ENCODE measurements at places on chromosomes 1 and 21.

DNA sequence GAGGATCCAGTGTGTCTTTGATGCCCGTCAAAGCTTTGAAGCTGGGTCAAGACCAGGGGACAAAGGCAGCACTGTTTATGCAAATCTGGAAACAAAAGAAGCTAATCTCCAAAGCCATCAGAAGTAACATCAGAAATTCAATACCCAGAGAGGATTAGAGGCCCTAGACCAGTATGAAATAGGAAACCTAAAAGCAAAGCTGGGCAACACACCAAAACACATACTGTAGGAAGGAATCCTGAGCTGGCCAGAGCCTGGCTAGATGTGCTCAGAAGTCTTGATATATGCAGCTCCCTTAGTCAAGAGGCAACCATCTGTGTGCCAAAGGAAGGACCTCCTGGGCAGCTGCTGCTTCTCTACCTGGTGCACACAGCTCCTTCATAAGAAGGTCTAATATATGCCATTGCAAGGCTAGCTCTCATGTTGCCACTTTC lies 12.3 kb downstream of the COLGALT2 start:
- DNase-seq: no peak

DNA sequence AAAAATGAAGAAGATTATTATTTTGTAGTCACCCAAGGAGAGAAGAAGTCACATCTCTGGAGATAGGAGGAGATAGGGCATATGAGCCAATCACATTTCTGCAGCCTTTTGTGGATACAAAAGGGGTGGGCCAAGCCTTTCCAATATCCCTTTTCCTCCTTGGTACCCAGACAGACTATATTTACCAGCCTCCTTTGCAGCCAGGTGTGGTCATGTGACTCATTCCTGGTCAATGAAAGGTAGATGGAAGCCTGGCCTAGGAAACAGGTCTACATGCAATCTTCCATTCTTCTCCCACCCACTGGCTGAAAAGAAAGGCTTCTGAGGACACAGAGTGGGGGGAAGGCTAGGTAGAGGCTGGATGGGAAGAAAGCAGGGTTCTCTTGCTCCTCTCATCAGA lies 58.1 kb upstream of the ERG start:
- DNase-seq: no peak

- no peak for DNase-seq
Measured at GRCh38 chr1:243411472-243411871, 155.6 kb downstream of the SDCCAG8 start.

DNA sequence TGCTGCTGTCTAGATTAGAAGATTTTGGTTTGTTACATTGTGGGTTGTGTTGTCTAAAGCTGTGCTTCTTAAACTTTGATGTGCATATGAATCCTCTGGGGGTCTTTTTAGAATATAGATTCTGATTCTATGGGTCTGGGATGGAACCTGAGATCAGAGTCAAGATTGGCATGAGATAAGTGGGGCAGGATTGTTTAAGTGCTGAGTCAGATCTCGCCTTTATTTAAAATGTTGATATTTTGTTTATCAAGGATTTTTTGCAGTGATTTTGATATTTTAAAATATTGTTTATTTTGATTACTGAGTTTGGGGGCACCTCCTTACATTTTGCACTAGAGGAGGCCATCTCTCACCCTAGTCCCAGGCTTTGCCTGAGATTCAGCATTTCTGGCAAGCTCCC lies 114.8 kb downstream of the LAMC2 start:
- no peak for DNase-seq

- no peak for DNase-seq
Measured at GRCh38 chr21:32330784-32331311, 32.2 kb downstream of the MRAP start.

- no peak for DNase-seq
Measured at GRCh38 chr1:182338806-182339370, 52.7 kb downstream of the GLUL start.

GRCh38 chr1:108120163-108120562 lies 80.0 kb downstream of the SLC25A24 start:
- DNase-seq: no peak

GRCh38 chr21:41251961-41252642 lies 64.5 kb upstream of the FAM3B start:
- no peak for DNase-seq

DNA sequence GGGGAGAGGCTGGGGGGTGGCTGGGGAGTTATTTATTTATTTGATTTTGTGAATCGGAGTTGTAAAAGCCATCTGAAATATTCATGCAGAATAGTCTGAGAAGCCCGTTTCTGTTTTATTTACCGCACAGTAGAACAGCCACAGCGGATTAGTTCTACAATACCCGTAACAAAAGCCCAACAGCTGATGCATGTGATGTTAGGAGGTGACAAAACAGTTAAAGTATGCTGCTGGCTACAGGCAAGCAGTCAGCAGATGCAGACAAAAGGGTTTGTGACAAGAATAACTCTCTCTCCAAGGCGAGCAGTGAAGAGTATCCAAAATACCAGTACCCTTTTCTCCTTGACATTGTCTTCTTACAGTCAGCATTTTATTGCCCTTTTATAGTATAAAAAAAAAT lies 42.0 kb downstream of the PROX1 start:
- no peak for DNase-seq

GRCh38 chr1:97783751-97784150 lies 137.1 kb downstream of the DPYD start:
- DNase-seq: no peak

DNA sequence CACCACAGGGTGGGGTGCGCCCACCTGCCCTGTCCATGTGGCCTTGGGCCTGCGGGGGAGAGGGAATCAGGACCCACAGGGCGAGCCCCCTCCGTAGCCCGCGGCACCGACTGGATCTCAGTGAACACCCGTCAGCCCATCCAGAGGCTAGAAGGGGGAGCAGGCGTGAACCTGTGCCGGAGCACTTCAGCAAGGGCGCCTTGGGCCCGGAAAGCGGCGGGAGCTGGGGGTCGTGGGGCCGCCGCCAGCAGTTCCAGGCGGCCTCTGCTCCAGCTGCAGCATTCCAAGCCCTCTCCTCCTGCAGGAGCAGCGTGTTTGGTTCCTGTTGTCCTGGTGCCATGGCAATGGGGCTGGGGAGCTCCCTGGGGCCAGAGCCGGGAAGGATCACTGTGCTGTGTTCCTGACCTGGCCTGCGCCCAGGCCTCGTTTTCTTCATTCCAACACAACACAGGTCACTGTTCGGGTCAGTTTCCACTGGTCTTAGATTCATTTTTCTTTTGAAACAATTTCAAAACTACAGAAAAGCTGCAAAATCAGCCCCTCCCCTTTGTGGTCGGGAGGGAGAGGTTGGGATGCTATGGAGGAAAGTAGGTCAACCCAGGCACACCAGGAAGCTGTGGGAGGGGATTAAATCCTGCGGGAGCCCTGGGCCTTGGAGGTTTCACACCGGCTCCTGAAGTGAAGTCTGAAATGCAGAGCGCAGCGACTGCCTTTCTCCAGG lies 18.8 kb downstream of the SLX9 start:
- no peak for DNase-seq

DNA sequence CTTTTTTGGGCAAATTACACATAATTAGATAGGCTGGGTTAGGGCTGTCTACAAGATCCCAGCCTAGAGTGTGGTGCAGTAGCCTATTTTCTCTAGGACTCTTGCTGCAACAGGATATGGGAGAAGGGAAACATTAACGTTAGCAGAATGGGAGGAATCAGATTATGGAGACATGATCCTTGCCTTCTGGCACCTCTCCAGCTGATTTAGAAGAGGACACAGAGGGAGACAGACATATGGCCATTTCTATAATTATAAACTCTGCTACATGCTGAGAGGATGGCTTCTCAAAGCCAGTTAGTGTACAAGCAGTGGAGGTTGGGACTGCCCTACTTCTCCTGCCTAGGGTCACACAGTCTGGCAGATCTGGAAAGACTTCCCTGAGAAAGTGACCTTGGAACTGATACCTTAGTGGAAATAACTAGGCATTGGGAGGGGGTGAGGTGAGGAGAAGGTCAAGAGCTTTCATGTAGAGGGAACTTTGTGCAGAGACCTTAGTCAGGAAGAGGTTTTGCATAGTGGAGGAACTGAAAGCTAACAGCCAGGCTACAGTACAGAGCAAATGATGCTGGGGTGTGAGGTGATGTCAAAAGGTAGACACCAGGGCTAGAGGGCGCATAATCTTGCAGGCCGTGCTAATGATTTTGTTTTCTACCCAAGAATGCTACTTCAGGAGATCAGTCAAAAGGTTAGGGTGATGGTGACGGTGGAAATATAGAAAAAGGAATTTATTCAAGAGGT lies 1.2 kb upstream of the CD1D start:
- no peak for DNase-seq

Data from activated CD4-positive, alpha-beta T cell treated with anti-CD3 and anti-CD28 coated beads, Interleukin-2, amount 50 U/mL, for 24 hours (primary cell).